ENCODE measurements at places on chromosomes 7 and 10. TPM values are rescaled to one million over a fixed set of nuclear protein-coding genes. Genes with fewer than 3 reads are reported as not detected.

GRCh38 chr7:142196066-142196840, 61.6 kb downstream of the PRSS58 start:
- no peak for DNase-seq

DNA sequence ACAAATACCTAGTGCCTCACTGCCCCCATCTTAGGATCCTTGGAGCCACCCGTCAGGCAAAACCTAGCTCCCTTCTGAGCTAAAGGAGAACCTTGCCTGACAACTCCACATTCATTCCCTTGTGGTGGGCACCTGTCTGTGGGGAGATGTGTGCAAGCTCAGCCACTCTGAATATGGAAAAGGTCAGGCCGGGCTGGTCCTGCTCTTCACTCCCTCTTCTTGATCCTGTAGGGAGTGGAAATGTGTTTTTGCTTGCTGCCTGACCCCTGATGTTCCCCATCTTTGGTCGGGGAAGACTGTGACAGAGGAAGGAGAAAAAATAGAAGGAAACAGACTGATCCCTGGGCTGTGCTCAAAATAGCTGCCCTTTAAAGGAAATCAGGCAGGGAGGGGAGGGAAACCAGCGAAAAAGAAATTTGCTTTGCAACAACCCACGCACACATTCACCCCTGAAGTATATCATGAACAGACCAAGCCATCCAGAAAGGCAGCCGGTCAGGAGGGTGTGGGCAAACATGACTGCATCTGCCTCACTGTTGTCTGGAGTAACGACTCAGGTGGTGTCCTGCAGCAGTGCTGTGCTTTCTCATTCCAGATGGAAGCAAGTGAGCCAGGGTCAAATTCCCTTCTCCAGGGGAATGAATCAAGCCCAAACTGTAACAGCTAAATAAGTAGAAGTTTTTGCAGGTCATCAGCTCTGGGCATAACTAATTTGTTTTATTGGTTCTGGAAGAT, 74.0 kb downstream of the SCRN1 start:
- peak; percentile 33 for DNase-seq

- DNase-seq, result no peak
Observed at GRCh38 chr7:37411444-37412034, 37.1 kb downstream of the ELMO1 start.

DNA sequence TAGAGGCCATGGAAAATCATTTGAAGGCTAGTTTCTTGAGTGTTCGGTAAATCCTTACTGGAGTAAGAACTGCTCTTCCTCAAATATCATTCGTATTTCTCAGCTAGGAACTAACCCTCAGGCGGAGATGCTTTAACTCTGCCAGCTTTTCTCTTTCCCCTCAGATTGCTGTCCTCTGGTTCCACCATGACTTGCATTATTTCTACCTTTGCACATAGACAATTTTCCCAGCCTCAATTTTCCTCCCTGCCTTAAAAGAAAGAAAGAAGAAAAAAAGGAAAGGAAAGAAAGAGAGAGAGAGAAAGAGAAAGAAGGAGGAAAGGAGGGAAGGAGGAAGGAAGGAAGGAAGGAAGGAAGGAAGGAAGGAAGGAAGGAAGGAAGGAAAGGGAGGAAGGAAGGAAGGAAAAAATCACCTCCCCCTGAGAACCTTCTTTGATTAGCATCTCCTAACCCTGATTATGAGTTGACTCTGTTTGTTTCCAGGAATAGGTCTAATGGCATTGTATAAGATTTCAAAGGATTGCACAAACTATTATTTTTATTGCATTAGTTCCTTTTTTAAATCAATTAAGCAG, 123.3 kb upstream of the FAM204A start:
- DNase-seq, result no peak

Gene ICA1
- polyA plus RNA-seq, result 38.2 TPM

Gene PAX4
- not detected for polyA plus RNA-seq

Gene TRPV5
- 1.5 TPM for polyA plus RNA-seq
